Activated T-cell treated with anti-CD3 and anti-CD28 coated beads for 48 hours (primary cell): ENCODE measurements at places on chromosomes 5 and 9.

DNA sequence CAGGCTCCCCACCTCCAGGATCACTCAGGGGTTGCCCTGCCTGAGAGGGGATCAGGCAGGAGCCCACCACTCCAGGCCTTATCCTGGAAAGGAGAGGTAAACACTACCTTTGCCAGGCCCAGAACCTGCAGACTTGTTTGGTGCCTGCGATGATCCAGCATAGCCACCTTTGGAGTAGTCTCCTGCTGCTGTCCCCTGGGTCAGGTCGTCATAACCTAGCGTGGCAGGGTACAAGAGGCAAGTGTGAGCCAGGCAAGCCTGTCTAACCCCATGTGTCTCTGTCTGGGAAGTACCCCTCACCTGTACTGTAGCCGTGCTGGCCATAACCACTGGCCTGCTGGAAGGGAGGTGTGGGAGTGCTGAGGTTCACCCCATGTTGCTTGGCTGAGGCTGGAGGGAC is 106.1 kb downstream of the UBE2R2 start:
- no peak for DNase-seq

DNA sequence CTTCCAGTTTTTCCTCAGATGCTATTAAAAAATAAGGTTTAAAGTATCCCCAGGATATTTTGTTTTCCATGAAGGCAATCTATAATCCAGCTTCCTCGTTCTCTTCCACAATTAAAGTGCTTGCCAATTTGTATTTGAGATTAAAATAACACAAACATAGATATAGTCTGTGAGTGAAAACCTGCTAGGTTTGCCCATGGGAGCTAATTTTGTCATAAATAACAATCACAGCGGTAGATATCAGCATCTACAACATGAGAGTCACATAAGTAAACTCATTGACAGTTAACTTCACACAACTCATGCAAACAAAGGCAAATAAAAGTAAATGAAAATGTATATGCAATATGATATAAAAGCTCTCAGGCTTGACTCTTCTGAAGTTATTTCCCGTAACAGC is 29.2 kb upstream of the RASGRF2 start:
- no peak for DNase-seq

DNA sequence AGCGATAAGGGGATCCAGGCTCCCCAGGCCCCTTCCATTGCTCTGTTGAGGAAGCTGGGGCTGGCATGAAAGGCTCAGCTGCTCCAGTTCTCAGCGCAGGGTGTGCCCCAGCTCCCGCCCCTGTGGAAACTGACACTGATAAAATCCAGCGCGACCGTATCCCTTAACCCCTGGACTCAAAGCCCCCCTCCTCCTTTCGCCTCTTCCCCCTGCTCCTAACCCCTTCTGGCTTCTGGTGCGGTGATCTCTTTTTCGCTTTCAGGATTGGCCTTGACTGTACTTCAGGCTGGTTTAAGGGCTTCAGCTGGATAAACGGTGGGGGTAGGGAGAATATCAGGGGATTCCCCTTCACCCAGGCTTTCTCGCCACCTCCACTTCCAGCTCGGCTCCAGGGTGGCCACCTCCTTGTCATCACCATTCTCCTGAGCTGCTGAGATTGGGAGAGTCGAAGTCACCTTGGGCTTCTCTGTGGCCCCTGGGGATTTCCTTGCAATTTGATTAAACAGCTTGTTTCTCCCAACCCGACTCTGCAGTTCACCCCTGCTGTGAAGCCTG is 843 bp downstream of the BSPRY start:
- DNase-seq, result no peak

DNA sequence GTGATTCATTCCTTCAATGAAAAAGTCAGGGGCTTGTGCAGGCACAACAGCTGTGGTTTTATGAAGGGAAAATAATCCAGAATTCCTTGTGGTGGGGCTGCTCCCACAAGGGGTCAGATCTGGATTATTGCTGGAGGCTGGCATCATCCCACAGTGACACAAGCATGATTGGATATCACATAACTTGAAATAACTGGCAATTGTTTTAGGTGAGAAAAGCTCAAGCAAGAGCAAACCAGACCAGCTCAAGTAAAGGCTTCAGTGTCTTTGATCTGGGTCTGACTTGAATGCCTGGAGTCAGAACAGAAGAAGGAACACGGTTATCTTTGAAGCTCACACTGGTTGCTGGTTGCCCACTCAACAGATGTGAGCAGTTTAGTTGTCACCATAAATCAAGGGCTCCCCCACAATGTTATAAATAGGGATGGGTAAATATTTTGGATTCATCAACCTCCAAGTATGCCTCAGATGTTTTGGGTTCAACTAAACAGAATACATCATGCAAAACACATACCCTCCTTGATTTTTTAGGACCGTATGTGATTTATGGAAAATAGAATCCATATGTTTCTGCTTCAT is 3.1 kb upstream of the ZNF474 start:
- no peak for DNase-seq

DNA sequence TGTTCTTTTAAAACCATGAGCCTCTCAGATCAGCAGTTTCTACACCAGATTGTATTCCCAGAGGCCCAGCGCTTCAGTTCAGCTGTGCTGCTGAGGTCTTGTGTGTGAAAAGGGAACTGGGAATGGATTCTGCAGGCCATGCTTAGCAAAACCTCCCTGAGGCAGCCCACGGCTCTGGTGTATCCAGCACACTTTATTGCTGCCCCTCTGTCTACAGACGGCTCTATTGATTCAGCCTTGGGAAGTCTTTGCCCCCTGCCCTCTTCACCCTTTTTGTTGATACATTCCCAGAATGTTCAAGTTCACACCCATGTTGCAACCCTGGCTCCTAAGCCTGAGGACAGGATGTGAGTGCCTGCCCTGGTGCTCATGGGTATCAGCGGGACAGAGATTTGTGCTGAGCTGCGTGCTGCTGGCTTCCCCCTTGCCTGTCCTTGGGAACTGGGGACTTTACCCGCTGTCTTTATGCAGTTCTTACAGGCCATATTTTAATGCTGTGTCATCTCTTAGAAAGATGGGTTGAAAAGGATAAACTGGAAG is 37.3 kb downstream of the ARHGAP26 start:
- DNase-seq, result no peak
